ENCODE measurements at places on chromosomes 11 and 22.

DNA sequence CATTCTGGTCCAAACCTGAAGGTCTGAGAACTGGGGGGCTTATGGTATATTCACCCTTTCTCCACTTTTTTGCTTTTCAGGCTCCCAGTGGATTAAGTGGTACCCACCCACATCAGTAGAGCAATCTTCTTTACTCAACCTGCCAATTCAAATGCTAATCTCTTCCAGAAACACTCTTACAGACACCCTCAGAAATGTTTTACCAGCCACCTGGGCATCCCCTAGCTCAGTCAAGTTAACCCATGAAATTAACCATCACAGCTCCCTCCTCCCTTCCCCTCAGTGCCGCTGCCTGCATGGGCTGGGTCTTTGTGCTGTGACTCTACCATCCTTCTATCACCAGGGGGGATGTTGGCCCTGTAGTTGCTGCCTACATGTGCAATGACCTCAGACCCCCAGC is 398.7 kb downstream of the BUD13 start:
- no peak for DNase-seq

- DNase-seq: no peak
Observed at GRCh38 chr11:119149018-119149785, at the start of gene ABCG4. TSS of gene ABCG4 (plus strand) at chr11:119149052. CDS start at chr11:119149966, 914 bp downstream.

- DNase-seq: no peak
Observed at GRCh38 chr11:134508219-134508990, 96.4 kb upstream of the B3GAT1 start.

- DNase-seq: no peak
Observed at GRCh38 chr11:57419146-57419545, 7.8 kb downstream of the SLC43A3 start.

DNA sequence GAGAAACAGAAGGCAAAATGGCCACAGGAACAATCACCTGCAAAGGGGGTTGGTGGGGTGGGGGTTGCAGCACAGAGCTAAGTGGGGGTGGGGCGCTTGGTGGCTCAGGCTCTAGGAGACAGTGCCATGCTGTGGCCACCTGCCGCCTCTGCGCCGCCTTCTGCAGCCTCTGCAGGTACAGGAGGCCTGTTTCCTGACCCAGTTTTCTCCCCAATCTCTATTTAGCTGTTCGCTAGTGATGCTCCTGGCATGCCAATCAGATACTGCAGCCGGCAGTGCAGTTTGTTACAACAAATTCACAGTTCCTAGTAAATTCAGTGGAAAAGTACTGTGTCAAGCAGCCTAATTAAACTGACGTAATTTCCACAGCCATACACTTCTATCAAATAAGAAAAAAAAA is 106.4 kb downstream of the SERGEF start:
- no peak for DNase-seq
